ENCODE measurements at places on chromosomes 3 and 15.
A peak's percentile ranks its signal among the peaks of the same experiment; 100 is the strongest.

- DNase-seq = no peak
Measured at GRCh38 chr15:25534293-25534692, 95.5 kb upstream of the UBE3A start.

DNA sequence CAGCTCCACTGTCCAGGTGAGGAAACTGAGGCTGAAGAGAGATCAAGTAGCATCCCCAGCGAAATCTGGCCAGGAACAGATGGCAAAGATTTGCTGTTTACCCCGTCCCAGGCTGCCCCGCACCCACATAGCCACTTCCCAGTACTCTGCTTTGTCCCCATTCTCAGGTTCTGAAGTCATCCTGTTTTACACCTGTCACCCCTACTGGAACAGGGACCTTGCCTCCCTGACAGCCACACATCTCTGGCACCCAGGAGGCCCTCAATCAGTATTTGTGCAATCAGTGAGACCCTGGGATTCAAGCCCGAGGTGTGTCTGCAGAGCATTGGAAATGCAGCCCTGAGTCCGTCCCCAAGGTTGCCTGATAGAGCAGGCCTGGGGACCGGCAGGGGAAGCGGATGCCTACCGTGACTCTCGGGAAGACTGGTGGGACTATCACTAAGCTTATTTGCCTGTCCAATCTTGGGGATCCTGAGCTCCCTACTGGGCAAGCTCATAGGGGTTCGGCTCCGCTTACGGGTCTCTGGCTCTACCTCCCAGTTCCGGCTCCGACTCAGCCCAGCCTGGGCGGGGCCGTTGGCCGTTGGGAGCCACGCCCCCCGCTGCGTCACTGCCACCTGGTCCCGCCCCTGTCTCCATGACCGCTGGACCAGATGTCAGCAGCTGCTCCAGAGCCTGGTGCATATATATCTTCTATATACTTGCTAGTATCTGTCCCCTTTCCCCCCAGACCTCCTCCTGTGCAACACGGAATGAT is 17.5 kb upstream of the FANCD2 start:
- peak; percentile 74 for DNase-seq

DNA sequence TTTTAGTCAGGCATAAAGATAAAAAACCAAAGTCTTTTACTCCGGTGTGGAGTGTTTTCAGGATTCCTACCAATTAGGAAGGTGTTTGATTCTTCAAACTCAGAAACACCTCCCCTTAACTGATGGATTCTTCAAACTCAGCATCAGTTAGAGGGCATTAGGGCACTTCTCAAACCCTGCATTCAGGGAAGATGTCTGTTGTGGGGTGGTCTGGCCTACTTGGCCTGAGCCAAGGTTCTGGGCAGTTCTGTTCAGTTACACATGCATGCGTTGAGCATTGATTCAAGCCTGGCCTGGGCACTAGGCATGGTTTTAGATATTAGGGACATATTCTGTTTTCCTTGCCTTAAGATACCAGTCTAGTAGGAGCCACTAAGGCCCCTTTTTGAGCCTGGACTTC is 1.0 kb downstream of the HGD start:
- no peak for DNase-seq

DNA sequence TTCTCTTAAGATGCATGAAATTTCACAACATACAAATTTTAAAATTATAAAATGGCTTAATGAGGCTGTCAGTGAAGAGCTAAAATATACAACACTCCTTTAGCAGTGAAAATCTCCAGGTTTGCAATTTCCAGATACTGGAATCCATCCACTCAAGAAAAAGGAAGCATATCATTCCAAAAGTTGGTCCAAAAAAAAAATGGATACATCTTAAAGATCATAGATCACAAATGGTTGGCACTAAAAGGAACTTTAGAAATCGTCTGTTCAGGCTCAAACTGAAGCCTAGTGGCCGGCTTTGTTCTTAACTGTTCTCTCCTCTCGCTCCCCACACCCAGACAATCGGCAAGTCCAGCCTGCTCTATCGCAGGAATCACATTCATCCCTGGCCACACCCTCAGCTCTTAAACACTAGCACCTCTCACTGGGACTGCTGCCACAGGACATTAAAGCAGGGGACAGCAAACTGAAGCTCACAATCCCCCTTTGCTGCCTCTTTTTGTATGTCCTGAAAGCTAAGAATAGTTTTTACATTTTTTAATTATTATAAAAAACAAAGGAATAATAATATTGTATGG is 130.3 kb upstream of the CDIN1 start:
- DNase-seq = peak; percentile 46

DNA sequence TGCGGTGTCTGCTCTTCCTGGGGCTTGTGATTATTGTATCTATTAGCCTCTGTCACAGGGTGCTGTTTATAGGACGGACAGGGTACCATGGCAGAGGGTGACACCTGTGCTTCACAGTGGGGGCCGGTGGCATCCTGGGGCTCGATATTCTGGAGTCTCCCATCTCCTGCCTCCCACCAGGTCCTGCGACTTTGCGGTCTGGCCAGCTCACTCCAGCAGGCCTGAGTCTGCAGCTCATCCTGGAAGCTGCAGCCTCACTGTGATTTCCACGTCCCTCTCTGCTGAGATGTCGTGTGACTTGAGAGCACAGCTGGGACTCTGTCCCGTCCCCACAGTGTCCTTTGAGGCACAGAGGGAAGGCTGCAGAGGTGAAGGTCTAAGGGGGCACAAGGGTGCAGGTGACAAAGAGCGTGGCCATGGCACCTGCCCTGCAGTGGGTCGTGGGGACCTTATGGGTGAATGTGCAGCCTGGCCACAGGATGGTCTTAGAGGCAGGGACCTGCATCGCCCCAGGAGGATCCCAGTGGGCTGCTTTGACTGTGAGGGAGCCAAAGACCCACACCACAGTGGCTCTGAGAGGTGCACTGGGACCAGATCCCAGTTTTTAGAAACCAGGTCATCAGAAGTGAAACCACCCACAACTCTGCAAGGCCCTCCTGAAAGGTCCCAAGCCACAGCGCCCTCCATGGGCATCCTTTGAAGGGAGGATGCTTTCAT is 172.8 kb downstream of the KLF13 start:
- DNase-seq = no peak

DNA sequence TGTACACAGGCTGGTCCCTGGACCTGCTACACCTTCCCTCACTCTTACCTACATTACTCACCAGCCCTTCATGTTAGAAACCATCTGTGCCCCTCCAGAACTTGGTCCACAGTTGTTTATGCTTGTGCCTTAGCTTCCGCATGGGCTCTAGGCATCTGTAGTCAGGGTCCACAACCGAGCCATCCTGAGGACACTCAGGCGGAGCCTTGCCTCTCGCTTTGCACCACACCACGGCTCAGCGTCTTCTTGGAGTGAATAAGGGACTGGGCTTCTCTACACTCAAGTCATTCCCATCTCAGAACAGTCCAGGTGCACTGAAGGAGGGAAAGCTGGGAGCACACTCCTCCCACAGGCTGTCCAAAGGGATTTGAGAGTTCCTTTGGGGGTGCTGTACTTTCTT is 97.8 kb downstream of the HMG20A start:
- no peak for DNase-seq

DNA sequence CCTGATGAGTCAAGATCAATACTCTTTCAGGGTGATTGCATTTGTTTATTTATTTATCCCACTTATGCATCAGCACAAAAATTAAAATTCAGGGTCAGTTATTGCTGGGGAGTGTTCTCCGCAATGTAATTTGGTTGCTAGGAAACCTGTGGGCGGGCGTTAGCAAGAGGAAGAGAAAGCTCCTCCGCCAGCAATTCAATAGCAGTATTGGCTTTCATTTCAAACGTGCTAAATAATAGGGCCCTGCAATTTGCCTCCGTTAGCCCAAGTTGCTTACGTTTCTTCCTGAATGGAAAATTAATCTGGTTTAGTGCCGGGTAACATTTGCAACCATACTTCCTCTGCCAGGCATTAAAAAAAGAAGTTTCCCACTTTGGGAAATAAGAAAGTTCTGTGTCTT is 35.5 kb upstream of the PLCL2 start:
- no peak for DNase-seq

GRCh38 chr3:17645074-17645698 is 97.2 kb downstream of the TBC1D5 start:
- peak; percentile 75 for DNase-seq

DNA sequence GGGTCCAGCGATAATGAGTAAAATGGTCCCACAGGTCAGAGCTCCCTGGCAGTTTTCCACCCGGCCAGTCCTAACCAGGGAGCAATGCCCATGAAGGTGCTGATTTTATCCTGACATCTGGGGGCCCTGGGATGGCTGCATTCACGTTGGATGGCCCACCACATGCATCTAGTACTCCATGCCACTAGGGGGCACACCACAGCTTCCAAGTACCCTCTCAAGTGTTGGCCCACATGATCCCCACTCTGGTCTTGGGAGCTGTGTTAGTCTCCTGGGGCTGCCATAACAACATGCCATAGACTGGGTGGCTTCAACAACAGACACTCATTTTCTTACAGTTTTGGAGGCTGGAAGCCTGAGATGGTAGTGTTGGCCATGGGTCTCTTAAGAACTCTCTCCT is 225.5 kb downstream of the SLCO3A1 start:
- DNase-seq = no peak

- DNase-seq = no peak
Measured at GRCh38 chr3:8548502-8549275, 47.1 kb downstream of the LMCD1 start.

- no peak for DNase-seq
Measured at GRCh38 chr3:69752241-69752640, 13.0 kb downstream of the MITF start.

GRCh38 chr3:29430558-29430971 is 149.7 kb downstream of the RBMS3 start:
- DNase-seq = peak; percentile 75

DNA sequence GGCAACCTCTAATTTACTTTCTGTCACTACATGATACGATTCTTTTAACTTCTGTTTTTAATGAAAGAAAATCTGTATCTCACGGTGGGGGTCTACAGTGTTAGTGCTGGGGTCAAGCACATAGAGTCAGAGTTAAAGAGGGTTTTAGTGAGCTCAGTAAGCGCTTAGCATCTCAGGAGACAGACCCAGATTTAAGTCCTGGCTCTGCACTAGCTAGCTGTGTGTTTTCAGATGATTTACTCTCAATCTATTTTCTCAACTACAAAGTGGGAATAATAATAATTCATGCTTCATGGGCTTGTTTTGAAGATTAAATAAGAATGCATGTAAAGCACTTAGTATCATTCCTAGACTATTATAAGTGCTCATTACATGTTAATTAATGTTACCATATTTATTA is 63.4 kb upstream of the KBTBD8 start:
- no peak for DNase-seq

- DNase-seq = no peak
Measured at GRCh38 chr3:151297429-151297828, 19.1 kb upstream of the P2RY14 start.

DNA sequence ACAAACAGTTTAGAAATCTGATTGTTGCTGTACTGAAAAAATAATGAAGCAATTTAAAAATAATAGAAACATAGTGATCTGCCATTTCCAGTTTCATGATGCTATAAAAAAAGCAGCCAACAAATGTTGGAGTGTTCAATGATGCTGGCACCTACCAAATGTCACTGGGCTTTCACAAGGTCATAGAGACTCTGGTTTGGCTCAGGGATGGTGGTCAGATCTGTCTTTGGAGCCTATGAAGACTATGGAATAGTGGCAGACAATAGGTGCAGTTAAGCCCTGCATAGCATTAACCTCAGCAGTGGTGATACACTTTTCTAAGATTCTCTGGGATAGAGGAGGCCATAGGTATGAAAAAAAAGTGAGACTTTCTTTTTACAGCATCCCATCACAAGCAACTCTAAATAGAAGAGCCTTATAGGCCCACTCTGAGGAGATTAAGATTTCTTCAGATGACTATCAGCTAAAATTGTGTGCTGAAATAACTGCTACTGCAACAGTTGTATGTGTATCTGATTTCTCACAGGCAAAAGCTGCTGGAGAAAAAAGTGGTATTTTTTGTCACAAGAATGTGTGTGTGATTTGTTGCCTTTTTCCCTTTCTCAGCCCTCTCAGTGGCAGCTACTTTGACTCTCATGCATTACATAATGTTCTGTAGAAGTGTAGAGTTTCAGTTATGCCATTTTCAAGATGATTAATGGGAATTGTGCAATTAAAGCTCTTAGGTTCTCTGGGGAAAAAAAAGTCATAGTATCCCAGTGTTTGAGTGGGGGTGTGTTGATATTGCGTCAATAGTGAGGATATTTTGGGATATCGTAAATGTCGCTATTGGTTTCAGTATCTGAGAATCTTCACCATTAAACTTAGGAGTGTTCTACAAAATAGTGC is 137.4 kb downstream of the MBNL1 start:
- DNase-seq = peak; percentile 85

- no peak for DNase-seq
Measured at GRCh38 chr3:80785475-80785874, 976.0 kb downstream of the GBE1 start.

- no peak for DNase-seq
Measured at GRCh38 chr3:53457068-53457467, 37.3 kb upstream of the CACNA1D start.

DNA sequence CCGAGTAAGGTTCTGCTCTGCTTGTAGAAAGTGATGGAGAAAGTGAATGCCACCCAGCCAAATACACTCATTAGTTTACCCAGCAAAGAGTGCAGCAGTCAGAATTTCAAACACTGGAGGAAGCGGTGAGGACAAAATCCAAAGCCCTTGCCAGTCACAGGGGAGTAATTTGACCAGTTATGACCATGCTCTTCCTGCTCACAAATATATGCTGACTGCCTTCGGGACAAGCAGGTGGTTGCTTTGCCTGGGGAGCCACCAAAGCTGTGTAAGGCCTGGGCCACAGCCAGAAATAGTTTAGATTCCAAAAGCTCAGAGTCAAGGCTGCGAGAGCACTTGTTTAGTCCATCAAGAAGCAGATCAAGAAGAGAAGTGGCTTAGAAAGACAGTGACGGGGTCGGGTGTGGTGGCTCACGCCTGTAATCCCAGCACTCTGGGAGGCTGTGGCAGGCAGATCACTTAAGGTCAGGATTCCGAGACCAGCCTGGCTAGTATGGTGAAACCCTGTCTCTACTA is 51.0 kb upstream of the ATP13A3 start:
- DNase-seq = peak; percentile 95

- DNase-seq = no peak
Measured at GRCh38 chr15:39553947-39554693, 26.8 kb upstream of the THBS1 start.

GRCh38 chr3:160393346-160394008 is 5.5 kb downstream of the IFT80 start:
- DNase-seq = no peak

- no peak for DNase-seq
Measured at GRCh38 chr15:37616215-37616614, 318.2 kb upstream of the TMCO5A start.

DNA sequence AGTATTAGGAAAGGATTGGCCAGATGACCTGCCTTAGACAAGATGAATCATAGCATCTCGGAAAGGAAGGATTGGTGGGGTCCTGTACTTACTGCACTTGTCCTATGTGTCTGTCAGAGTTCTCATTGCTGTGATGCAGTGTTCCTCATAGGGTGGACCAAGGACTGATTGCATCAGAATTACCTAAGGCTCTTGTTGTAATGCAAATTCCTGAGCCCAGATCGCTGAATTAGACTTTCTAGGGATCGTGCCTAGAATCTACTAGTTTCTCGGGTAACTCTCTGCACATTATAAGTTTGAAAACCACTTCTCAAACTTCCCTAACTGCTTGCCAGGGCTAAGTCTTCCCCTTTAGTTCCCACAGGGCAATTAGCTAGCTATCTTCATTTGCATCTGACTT is 74.9 kb upstream of the SKOR1 start:
- DNase-seq = no peak

GRCh38 chr15:73948982-73949381 is 22.7 kb downstream of the LOXL1 start:
- DNase-seq = no peak

Measured in LHCN-M2 (cell line).